A673 (cell line): ENCODE measurements at places on chromosomes 6 and 20.

DNA sequence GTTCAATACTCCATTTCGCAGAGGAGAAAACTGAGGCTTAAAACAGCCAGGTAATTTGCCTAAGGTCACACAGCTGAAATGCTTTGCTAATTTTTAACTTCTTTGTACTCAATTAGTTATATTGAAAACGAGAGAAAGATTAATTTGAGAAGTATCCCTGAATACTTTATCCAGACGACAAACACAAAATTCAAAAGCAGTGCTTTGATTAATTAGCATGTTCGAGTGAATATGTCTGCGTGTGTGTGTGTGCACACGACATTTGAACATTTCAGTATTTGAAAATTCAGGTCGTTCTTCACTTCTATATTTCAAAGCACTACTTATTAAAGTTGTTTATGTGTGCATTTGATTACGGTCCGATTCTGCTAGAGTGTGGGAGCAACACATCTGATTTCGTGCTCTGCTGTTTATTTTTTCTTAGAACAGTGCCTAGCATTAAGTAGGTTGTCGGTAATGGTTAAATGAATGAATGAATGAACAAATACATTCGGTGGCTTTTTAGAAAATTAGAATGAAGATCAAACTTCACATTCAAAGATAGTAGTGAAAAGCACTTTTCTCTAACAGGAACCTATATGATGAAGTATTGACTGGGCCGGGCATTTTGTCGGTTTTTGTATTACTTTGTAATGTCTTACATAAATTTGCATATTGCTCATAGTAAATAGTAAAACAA is 36.9 kb upstream of the SYNCRIP start:
- DNase-seq, result no peak

- no peak for DNase-seq
Measured at GRCh38 chr6:168988280-168988679, 265.4 kb downstream of the THBS2 start.

- DNase-seq, result no peak
Measured at GRCh38 chr6:30679765-30680535, 6.5 kb downstream of the PPP1R18 start.

DNA sequence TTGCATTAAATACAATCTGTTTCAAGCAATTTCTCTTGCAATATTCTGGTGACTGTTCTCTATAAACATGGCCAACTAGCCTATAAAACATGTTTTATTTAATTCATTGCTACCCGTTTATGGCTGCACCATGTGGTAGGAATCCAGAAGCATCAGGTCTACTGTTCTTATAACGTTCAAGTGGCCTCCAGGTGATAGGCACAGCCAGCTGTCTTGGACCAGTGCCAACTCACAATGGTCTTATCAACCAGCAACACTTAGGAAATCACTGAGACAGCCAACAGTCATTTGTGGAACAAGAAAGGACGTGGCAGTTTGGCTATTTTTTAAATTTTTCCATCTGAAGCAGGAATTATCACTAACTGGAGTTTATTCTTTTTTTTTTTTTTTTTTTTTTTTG is 193.6 kb downstream of the NKAIN2 start:
- no peak for DNase-seq

GRCh38 chr6:45665859-45666258 is 288.1 kb upstream of the SUPT3H start:
- DNase-seq, result peak; percentile 39

GRCh38 chr6:13766201-13766634 is 48.1 kb downstream of the MCUR1 start:
- peak; percentile 42 for DNase-seq

DNA sequence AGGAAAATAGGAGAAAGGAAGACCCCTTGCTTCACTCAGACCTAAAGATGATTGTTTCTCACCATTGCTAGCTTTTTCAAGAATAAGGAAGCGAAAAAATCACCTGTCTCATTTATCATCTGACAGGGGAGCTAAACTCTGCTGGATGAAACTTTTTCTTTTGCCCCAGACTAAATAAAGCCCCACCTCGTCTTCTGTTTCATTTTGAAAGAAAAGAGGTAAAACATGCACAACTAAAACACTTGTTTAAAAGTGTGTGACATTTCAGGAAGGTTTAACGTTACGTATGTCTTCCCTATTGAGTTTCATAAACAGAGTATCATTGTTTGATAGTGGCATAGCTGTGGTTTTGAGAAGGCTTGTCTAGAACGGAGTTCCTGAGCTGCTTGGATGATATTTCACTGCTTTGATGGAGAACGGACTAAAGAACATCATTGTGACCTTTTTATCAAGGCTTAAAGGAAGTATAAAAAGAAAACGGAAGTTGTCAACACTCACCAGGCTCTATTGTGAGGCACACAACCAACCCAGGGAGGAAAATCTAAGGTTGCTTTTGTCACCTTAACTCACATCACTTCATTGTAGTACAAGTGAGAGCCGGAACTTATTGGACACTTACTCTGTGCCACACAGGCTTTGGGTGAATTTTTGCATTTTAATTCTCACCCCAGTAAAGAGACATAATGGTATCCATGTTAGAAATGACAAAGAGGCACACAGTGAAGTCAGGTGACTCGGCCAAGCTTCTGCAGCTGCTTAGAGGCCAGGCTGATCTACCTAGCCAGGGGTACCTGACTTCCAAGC is 29.5 kb downstream of the TSHZ2 start:
- DNase-seq, result no peak

DNA sequence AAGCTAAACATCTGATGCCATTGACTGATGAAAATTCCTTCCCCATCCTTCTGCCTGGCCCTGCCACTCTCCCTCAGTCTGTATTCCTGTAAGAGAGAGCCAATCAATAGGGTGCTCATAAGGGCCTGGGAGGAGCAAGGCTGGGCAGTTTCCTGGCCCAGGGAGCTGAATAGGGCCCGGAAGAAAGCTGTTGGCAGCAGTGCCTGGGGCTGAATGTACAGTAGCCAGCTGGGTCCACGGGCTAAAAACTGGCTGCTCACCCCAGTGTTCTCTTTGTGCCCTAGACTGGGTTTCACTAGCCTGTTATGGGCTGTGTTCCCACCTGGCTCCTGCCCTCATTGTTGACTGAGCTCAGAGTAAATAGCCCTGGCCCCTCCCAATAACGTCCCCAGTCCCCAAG is 1.7 kb upstream of the WFDC2 start:
- no peak for DNase-seq

DNA sequence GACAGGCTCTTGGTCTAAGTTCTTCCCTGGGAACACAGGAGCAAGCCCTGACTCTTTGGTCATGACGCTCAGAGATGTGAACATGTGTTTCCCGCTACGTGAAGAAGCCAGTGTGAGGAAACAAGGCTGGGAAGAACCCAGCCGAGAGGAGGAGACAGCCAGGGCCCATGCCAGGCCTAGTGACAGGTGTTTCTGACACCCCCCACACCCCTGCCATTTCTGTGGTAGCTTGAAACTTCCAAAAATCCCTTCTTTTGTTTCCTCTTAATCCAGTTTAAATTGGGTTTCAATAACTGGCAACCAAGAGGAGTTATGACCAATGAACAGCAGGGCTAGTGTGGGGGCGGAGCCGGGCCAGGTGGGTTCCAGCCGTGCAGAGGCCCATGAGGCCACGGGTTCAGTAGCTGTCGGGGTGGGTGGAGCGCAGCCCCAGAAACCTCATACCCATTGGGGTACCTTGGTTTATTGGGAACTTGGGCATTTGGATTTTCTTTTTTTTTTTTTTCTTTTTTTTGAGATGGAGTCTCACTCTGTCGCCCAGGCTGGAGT is 33.5 kb downstream of the WRNIP1 start:
- peak; percentile 52 for DNase-seq

- DNase-seq, result no peak
Measured at GRCh38 chr6:115914098-115914497, 146.6 kb downstream of the FRK start.

GRCh38 chr6:149109397-149110070 is 208.0 kb upstream of the TAB2 start:
- DNase-seq, result no peak

DNA sequence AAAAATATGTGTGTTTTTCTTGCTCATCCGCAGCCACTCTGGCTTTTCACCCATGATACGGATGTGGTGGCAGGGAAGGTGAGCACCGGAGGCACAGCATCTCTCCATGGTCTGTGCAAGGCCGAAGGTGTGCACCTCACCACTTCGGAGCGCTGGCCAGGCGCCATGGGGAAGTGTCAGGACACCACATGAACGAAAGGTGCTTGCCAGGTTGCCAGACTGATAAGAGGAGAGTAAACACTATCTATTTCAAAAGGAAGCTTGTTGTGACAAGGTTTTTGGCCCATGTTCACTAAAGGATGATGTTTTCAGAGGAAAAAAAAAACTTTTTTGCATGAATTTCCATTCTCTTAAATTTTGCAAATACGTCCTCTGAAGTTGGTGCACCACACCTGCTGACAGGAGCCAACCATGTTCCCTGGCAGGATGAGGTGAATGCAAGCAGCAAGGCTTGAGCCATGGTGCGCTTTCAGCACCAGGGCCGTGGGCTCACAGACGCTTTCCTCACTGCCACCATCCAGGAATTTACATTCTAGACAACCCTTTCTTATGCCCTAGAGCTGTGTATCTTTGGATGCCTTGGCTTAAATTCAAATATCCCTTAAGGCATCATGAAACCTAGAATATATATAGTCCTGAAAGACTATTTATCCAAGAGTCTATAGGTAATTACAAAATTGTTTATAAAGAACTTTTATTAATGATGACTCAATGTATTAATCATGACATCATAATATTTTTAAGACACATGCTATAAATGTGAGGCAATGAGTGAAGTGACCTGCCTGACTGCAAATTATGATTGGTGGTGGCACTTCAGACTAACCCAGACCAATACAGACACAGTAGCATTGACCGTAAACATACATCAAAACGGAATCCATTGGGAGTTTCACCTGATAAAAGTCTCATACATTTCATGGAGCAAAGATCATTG is 234.5 kb downstream of the TFAP2A start:
- no peak for DNase-seq

DNA sequence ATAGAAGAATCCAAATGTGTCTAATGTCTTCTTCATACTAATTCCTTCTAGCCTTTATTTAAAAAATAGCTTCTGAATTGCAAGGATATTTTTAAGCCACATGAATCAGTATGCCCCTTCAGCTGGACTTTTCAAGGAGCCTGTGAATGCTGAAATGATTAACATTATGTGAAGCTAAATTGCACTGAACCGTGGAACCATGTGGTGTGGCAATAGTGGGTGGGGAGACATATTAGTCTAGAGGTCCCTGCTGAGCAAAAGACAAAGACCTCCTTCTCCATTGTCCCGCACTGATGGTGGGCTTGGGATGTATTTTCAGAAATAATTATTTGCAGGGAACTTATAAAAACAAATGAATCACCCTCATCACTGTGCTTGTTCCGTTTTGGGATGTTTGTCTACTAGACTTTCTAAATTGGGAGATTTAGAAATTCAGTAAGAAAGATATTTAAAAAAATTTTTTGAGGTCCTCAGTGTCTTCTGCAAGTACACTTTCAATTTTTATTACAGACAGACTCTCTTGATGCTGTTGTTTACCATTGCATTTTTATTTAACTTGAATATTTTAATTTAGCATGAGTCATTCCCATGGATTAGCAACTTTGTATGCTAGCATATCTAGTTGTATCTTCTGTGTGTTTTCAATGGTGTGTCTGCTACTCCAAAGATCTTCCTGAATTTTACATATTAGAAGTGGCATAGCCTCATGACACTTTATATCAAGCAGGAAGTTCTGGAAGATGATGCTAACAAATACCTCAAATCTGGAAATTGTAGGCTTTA is 238.1 kb downstream of the LAMA2 start:
- DNase-seq, result peak; percentile 72

GRCh38 chr6:76706086-76706485 is 633.6 kb upstream of the IMPG1 start:
- DNase-seq, result no peak

DNA sequence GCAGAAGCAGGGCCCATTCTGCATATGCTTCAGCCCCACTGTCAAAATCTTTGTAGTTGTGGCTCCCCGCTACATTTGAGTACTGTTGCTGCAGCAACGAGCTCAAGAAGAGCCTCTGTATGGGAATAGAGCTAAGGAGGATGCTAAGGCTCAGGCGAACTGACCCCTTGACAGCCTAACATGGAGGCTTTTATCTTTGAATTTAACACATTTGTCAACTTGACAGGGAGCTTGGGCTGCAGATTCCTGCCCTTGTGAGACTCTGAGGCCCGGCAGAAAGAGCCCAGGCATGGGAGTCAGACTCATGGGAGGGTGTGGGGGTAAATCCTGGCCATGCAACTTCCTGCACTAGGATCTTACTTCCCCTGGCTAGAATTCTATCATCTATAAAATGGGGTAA is 278.7 kb upstream of the CITED2 start:
- no peak for DNase-seq

- peak; percentile 57 for DNase-seq
Measured at GRCh38 chr6:152094992-152095592, 287.6 kb downstream of the ESR1 start.

DNA sequence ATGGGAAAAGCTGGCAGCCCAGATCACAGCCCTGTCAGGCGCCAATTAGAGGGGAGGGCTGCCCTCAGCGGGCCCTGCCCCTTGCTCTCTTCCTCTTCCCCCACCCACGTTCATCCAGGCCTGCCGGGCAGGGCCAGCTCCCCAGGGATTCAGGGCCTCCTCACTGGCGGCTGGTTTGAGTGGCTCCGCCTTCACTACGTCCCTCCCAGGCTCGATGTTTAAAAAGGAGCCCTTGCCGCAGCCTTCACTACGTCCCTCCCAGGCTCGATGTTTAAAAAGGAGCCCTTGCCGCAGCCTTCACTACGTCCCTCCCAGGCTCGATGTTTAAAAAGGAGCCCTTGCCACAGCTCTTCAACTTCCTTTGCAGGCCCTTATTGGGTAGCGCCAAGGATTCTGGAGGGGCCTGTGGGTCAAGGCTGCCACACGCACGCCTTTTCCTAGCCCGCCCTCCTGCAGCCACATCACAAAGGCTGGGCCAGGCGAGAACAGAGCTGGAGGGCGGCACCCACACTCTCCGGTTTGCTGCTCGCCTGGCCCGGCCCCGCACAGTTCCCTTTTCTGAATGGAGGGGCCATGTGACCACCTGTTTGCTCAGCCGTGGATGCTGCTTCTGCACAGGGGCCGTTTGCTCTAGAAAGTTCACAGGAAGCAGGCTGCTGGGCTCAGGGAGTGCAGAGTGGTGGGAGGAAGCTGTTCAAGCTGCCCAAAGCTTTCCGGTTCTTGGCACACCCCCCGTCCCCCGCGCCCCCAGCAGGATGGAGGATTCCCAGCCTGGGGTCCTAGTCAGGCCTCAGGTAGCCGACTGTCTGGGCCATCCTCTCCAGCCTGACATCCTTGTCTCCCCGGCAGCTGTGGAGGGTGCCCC is 1.6 kb downstream of the SLC17A9 start:
- DNase-seq, result peak; percentile 51

DNA sequence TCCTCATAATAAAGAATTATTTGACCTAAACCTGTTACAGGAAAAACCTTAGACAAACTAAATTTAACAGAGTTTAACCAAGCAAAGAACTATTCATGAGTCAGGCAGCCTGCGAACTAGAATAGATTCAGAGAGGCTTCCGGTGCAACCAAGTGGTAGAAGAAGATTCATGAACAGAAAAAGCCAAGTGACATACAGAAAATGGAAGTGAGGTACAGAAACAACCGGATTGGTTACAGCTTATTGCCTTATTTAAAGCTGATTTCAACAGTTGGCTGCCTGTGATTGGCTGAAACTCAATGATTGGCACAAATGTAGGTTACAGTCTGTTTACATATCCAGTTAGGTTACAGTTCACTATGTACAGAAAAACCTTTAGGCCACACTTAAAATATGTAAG is 10.1 kb downstream of the PPP1R3G start:
- DNase-seq, result no peak
